ENCODE measurements at places on chromosomes 5 and 9. TPM values are rescaled to one million over a fixed set of nuclear protein-coding genes. Genes with fewer than 3 reads are reported as not detected.

The ZNF300 gene
- total RNA-seq, result 6.0 TPM

The F2R gene
- 17.8 TPM for total RNA-seq

- no peaks in the 10 kb centered on the region for H3K36me3 ChIP-seq
- no peak overlapping the region for H3K4me3 ChIP-seq
- H3K4me1 ChIP-seq, result no peaks in the 10 kb centered on the region
- H3K27ac ChIP-seq, result no peak overlapping the region
- no peaks in the 10 kb centered on the region for H3K27me3 ChIP-seq
- DNase-seq, result no peak
These were observed 70.7 kb upstream of the DHFR start for GRCh38 chr5:80725446-80725845.

- H3K4me3 ChIP-seq, result no peak overlapping the region
- no peaks in the 10 kb centered on the region for H3K27me3 ChIP-seq
- no peaks in the 10 kb centered on the region for H3K36me3 ChIP-seq
- DNase-seq, result no peak
- H3K27ac ChIP-seq, result no peak overlapping the region
These were observed 2.7 kb downstream of the CDC42SE2 start for GRCh38 chr5:131266370-131267060.

DNA sequence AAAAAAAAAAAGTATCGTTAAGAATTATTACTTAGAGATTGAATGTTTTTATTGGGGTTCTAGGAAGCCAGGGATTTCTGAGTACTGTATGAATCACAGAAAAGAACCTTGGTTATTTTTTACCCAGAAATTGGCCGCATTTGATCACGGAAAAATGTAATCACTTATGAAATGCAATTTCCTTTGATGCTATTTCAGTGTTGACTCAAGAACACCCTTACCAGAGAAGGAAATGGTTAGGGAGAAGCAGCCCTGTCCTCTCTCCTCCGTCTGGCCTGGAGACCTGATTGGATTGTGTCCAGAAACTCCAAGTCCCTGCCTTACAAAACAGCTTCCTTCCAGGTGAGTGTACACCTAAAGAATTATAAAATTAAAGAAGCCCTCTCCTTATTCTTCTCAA is 116.7 kb downstream of the MED10 start:
- DNase-seq, result no peak
- H3K36me3 ChIP-seq, result no peaks in the 10 kb centered on the region
- H3K4me1 ChIP-seq, result peaks cover 2% of the 10 kb centered on the region

GRCh38 chr9:92639791-92640271 is 30.1 kb downstream of the IPPK start:
- peak; percentile 21 for DNase-seq
- no peak overlapping the region for H3K4me3 ChIP-seq
- H3K36me3 ChIP-seq, result peaks cover 7% of the 10 kb centered on the region
- H3K27ac ChIP-seq, result no peak overlapping the region
- H3K4me1 ChIP-seq, result no peaks in the 10 kb centered on the region

The CAPSL gene
- total RNA-seq, result not detected

The ZSWIM6 gene
- 21.8 TPM for total RNA-seq

- no peaks in the 10 kb centered on the region for H3K36me3 ChIP-seq
- no peak for DNase-seq
- no peak overlapping the region for H3K27ac ChIP-seq
- no peaks in the 10 kb centered on the region for H3K4me1 ChIP-seq
- no peaks in the 10 kb centered on the region for H3K27me3 ChIP-seq
These were observed 467.5 kb downstream of the EFNA5 start for GRCh38 chr5:107203243-107203642.

DNA sequence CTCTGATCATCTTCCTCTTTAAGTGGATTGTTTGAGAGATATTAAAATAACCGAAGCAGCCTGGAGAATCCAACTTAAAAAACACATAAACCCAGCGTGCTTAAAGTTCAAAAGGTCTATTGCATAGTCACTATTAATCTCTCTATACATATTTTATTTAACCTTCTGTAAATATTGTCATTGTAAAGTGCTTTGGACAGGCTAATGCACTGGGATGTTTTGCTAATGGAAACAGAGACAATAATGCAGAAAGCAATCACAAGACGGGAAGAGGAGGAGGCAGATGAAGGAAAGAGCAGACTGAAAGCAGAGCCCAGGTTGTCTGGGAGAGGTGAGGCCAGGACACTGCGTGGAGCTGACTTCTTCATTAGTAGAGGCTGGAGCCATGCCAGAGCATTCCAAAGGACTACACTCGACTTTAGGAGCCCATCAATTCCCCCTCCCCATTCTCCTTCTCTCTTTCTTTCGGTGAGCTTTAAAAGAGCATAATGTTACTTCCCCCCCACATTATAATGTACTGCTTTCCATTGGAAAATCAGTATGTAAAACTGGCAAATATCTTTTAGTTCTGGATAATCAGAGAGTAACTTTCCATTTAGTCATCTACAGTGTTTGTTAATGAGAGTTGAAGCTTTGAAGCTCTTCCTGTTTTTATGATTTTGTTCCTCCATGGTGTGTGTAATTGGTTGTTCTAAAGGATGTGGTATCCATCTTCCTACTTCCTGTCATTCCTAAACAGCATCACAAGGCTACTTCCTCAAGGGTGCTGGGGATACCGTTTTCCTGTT is 307.3 kb upstream of the MPDZ start:
- DNase-seq, result no peak
- H3K27ac ChIP-seq, result no peak overlapping the region
- H3K4me1 ChIP-seq, result no peaks in the 10 kb centered on the region
- H3K36me3 ChIP-seq, result no peaks in the 10 kb centered on the region

DNA sequence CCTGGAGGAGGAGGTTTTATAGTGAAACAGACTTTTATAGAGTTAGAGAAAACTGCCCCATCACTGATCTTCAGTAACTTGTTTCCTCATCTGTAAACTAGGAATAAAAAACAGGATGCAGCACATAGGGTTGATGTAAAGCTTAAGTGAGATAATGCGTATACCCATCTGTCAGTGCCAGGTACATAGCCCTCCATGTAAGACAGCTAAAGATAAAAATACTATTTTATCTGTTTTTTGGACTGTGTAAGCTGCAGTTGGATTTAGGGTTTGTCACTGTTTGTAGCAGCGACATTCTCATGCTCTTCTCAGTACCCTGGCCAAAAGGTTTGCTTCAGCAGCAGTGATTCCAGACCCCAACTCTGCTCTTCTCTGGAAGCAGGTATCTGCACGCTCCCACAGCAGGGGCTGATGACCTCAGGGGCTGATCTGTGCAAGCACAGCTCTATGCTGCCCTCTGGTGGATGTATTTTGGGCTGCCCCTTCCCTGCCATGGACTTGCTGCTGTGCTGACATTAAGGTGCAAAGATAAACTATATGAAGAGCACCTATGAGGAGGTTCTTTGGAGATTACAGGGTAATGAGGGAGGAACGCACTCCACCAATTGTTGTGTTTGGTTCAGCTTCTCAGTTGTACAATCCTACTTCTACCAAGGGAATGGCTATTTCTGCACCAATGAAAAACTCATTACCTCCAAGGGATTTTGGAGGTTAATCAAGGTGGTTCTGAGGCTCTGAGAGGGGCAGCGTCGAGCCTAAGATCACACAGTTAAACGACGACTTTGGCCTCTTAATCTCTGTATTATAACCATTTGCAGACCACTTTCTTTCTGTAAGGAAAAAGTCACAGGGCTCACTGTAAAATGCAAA is 13.1 kb downstream of the HMHB1 start:
- no peaks in the 10 kb centered on the region for H3K4me1 ChIP-seq
- H3K4me3 ChIP-seq, result no peak overlapping the region
- no peaks in the 10 kb centered on the region for H3K27me3 ChIP-seq
- no peak overlapping the region for H3K27ac ChIP-seq

The MOB3B gene
- total RNA-seq, result 5.8 TPM

- no peaks in the 10 kb centered on the region for H3K27me3 ChIP-seq
- H3K36me3 ChIP-seq, result no peaks in the 10 kb centered on the region
- peak; percentile 5 for DNase-seq
These were observed 45.9 kb downstream of the BARX1 start for GRCh38 chr9:93909242-93909616.

The HEMGN gene
- total RNA-seq, result 0.93 TPM

GRCh38 chr5:180323941-180324600 is 29.1 kb downstream of the GFPT2 start:
- no peak overlapping the region for H3K27ac ChIP-seq
- H3K36me3 ChIP-seq, result peaks cover 5% of the 10 kb centered on the region
- DNase-seq, result no peak

The SPARC gene
- total RNA-seq, result 2,087 TPM

GRCh38 chr9:126016579-126017290 is 269.6 kb downstream of the PBX3 start:
- no peaks in the 10 kb centered on the region for H3K27me3 ChIP-seq
- no peaks in the 10 kb centered on the region for H3K4me1 ChIP-seq
- no peak for DNase-seq
- H3K36me3 ChIP-seq, result no peaks in the 10 kb centered on the region

The MAMDC4 gene
- total RNA-seq, result 2.4 TPM

The TRIP13 gene
- total RNA-seq, result 1.3 TPM

GRCh38 chr5:154199263-154199662 is 8.7 kb downstream of the GALNT10 start:
- H3K27ac ChIP-seq, result no peak overlapping the region
- H3K36me3 ChIP-seq, result no peaks in the 10 kb centered on the region
- H3K27me3 ChIP-seq, result no peaks in the 10 kb centered on the region
- no peak overlapping the region for H3K4me3 ChIP-seq
- peaks cover 3% of the 10 kb centered on the region for H3K4me1 ChIP-seq

The AGTPBP1 gene
- total RNA-seq, result 25.6 TPM

GRCh38 chr5:62969409-62970120 is 390.9 kb downstream of the LRRC70 start:
- DNase-seq, result no peak
- H3K27ac ChIP-seq, result no peak overlapping the region
- no peaks in the 10 kb centered on the region for H3K36me3 ChIP-seq

DNA sequence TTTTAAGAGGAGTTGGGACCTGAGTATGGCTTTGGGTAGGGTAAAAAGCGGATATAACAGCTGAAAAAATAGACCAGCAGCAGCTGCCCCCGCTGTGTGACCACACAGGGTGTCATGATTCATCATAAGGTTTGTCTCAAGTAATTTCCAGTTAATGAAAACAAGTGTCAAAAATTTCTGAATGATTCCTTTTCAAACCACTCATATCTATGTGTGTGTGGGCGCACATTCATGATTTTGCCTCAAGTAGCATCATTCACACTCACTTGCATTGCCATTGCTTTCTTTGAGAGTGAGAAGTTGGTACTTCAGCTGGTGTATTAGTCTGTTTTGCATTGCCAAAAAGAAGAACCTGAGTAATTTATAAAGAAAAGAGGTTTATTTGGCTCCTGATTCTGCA is 12.1 kb upstream of the TNFAIP8 start:
- no peaks in the 10 kb centered on the region for H3K36me3 ChIP-seq
- H3K4me1 ChIP-seq, result no peaks in the 10 kb centered on the region
- no peaks in the 10 kb centered on the region for H3K27me3 ChIP-seq

The ZFP2 gene
- 1.6 TPM for total RNA-seq

GRCh38 chr5:39780347-39780746 is 355.6 kb upstream of the DAB2 start:
- DNase-seq, result no peak
- H3K27me3 ChIP-seq, result no peaks in the 10 kb centered on the region
- no peaks in the 10 kb centered on the region for H3K4me1 ChIP-seq
- no peaks in the 10 kb centered on the region for H3K36me3 ChIP-seq
- H3K27ac ChIP-seq, result no peak overlapping the region

GRCh38 chr5:91366551-91366950 is 16.6 kb downstream of the ARRDC3 start:
- no peaks in the 10 kb centered on the region for H3K4me1 ChIP-seq
- no peak overlapping the region for H3K27ac ChIP-seq
- DNase-seq, result no peak
- H3K36me3 ChIP-seq, result no peaks in the 10 kb centered on the region

The GAS1 gene
- total RNA-seq, result 105 TPM

The QRFP gene
- not detected for total RNA-seq
